Activated CD8-positive, alpha-beta memory T cell treated with anti-CD3 and anti-CD28 coated beads, Interleukin-2, amount 10 ng/mL, durations not matched to agents 7 days and 5 days (primary cell): ENCODE measurements at places on chromosomes 1 and 21. TPM values are rescaled to one million over a fixed set of nuclear protein-coding genes. Genes with fewer than 3 reads are reported as not detected.

The NEGR1 gene
- not detected for total RNA-seq

The CD55 gene
- 96.9 TPM for total RNA-seq

The RAB7B gene
- total RNA-seq = not detected

The ASCL5 gene
- not detected for total RNA-seq

The HSPB7 gene
- not detected for total RNA-seq

The RAP1GAP gene
- total RNA-seq = 0.12 TPM

The VAV3 gene
- total RNA-seq = 4.5 TPM

The CD160 gene
- total RNA-seq = 5.4 TPM

GRCh38 chr1:61647142-61647541 is 77.8 kb downstream of the TM2D1 start:
- DNase-seq = no peak

DNA sequence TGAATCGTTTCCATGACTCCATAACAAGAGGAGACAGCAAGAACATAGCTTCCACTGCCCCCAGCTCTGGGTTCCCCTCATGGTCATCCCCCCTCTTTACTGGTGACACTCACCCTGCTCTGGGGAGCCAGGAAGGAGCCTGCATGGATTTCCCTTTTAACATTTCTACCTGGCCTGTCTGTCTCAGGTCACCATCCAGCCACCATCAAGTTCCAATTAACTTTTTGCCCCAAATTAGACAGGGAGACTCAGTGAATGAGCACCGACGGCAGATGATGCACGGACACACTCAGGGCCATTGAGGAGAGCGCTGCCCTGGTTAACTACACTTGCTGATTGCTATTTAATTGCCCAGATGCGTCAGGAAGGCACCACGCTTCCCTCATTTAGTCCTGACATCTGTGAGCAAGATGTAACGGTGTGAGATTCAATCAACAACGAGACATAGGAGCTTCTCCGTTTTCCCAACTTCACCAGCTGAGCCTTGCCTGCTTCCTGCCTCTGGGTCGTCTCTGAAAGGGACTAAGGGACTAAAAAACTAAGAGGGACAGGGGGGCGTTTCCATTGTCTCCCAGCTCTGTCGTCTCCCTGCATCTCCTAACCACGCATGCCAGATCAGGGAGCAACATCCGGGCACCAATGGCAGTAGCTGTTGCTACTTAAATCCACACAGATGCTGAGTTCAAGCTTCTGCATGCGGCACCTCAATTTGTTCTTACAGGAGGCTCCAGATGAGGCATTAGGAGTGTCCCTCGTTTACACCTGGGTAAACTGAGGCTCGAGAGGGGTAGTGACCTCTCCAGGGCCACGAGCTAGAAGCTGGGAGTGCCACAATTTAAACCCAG is 426.7 kb downstream of the NPHP4 start:
- peak; percentile 16 for DNase-seq

DNA sequence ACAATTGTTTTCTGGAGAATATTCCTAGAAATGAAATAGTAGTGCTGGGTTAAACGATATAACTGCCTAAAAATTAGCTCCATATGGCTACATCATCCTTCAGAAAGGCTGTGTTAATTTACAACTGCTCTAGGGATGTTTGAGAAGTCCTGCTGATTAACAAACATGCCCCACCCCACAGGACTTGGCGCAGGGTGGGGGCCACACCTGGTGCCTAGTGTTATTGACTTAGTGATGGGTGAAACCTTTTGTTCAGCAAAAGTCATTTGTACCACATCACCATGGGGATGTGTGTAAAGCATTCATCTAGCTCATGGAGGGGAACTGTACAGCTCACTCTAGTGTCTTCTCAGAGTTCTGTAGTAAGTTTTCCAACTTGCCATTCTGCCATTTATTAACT is 492.8 kb downstream of the CAMTA1 start:
- DNase-seq = no peak

DNA sequence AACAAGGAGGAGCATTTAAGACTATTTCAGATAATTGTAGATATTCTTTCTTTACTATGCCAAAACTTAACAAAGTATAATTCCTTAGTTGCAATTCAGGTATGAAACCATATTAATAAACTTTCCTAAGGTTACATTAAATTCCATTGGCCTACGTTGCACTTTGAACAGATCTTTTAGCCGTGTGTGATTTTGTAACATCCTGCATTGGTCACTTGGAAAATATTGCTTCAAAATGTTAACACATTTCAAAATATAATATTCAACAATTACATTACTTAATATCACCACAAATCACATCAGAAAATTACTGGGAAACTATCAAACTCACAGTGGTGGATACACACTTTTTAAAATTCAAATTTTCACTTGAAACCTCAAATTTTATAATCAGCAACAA is 20.2 kb downstream of the ETS2 start:
- DNase-seq = no peak

DNA sequence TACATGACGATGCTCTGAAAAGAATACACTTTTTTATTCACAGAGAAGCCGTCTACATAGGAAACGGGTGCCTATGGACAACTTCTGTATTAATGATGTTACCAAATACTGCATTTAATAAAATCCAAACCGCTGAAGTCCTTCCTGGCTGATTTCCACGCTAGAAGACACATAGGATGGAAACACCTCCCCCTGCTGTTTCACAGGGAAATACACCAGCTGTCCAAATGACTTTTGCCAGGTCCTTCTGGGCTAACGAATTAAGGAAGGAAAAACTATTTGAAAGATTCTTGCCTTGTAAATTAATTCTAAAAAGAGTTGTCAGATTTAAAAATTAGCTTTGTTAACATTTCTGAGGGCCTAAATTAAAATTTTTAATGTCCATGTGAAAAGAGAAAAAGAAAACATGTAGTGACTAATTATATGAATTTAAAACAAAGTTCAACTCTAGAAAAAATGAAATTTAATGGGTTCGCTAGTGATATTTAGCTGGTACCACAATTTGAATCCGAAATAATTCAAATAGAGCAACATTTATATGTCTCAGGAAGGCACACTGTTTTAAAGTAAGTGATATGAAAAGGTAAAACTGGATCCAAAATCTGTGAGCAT is 146.0 kb downstream of the RERE start:
- DNase-seq = no peak

- DNase-seq = no peak
Measured at GRCh38 chr1:93596329-93597089, 85.1 kb downstream of the BCAR3 start.

GRCh38 chr1:38173157-38173831 is 126.7 kb upstream of the POU3F1 start:
- DNase-seq = no peak

GRCh38 chr1:72184099-72184701 is 98.1 kb downstream of the NEGR1 start:
- no peak for DNase-seq

- no peak for DNase-seq
Measured at GRCh38 chr1:40636777-40637176, 28.7 kb downstream of the RIMS3 start.

DNA sequence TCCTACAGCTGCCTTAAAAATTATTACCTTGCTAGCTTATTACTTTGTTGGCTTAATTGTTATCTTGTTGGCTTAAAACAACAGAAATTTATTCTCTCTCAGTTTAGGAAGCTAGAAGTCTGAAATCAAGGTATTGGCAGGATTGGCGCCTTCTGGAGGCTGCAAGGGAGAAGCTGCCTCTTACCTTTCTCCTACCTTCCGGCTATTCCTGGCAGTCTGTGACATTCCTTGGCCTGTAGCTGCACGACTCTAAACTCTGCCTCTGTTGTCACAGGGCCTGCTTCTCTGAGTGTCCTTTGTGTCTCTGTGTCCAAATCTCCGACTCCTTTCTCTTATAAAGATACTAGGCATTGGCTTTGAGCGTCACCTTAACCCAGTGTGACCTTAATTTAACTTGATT is 579.9 kb upstream of the B3GALT2 start:
- no peak for DNase-seq

DNA sequence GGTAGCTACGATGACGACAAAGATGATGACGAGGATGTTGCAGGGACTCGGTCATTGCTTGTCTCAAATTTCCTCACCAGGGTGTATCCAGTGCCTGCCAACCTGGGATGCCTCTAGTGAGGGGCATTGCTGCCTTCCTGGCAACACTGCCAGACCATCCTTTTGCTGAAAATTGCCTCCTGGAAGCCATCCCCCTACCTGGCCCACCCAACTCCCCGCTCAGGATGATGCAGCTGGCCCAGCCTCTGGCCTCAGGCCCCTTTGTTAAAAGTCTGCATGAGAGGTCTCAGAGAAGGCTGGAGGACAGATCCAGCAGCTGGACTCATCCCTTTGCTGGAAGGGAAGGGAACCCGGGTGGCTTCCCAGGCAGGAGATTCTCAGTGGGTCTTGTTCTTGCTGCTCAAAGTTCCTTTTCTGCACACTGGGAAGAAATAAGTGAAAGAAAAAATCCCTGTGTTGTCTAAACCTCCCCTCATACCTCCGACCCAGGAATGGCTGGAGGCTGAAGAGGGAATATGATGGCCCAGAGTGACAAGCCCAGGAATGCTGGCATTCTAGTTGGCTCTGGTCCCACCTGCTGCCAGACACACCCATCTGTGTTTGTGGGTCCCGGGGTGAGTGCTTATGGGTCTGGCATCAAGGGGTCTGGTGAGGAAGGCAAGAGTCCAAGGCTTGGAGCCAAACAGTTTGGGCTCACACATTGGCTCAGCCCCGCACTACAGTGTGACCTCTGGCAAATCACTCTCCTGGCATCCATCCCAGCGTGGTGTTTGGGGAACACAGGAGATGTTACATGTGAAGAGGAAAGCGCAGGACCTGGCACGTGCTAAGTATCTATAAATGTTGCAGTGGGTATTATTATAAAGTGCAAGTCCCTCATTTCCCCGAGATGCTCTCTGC is 6.7 kb upstream of the FNDC5 start:
- no peak for DNase-seq

DNA sequence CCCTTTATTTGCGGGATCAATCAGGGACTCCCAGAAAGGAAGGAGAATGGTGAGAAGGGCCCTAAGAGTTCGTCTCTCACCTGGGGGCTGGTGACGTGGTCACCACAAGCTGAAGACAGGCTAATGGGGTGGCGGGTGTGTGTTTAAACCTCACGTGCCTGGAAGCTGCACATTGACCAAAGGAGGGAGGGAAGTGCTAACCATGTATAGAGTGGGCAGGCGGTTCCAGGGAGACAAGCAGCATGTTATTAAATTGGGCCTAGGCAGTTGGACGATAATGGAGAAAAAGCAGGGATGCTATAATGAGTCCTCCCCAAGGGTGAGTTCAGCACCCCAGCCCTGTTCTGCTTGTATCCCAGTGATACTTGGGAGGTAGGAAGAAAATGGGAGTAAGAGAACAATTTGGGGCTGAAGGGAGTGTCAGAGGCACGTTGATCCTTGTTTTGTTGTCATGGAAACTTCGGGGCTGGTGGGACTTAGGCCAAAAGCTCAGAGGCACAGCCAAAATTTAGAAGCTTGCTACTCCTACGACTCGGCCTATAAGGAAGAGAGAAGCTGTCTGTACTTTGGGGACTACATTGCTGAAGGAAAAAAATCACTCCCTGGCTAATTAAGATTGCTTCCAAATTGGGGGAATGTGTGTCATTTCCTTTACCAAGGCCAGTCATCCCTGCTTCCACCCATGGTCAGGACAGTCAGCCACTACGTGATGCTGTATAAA is 33.2 kb upstream of the EPHA8 start:
- DNase-seq = no peak

- no peak for DNase-seq
Measured at GRCh38 chr1:169796274-169796810, 1.6 kb upstream of the METTL18 start.
